ENCODE measurements at places on chromosomes 2 and 18.
A peak's percentile ranks its signal among the peaks of the same experiment; 100 is the strongest.

GRCh38 chr2:1910592-1911246 lies 166.4 kb upstream of the PXDN start:
- no peak for DNase-seq

DNA sequence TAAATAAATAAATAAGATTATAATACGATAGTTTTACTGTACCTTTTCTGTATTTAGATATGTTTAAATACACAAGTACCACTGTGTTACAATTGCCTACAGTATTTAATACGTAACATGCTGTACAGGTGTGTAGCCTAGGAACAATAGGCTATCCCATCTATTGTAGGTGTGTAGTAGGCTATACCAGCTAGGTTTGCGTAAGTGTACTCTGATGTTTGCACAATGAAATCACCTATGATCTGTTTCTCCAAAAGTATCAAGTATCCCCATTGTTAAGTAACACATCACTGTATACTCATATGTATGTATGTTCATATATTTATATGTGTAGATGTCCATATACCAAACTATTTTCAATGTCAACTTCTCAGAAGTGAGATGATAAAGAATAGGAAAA lies 118.2 kb upstream of the RND3 start:
- DNase-seq = no peak

- DNase-seq = no peak
Observed at GRCh38 chr2:20868377-20868776, 45.5 kb upstream of the LDAH start.

DNA sequence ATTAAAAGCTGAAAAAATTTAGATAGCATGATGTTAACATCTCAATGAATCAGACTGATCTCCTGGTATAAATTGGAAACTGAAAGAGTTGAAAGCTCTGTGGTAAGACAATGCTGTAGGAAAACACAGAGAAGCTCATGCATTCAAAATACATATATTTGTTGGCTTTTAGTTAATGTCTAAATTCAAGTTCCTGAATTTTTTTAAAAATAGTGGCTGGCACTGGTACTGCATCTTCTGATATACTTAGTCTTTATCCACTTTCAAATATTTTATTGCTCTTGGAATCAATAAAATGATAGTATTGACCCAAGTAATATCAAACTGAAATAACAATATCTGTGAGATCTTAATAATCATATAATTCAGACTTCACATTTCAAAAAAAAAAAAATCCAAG lies 151.4 kb upstream of the FIGN start:
- DNase-seq = no peak

DNA sequence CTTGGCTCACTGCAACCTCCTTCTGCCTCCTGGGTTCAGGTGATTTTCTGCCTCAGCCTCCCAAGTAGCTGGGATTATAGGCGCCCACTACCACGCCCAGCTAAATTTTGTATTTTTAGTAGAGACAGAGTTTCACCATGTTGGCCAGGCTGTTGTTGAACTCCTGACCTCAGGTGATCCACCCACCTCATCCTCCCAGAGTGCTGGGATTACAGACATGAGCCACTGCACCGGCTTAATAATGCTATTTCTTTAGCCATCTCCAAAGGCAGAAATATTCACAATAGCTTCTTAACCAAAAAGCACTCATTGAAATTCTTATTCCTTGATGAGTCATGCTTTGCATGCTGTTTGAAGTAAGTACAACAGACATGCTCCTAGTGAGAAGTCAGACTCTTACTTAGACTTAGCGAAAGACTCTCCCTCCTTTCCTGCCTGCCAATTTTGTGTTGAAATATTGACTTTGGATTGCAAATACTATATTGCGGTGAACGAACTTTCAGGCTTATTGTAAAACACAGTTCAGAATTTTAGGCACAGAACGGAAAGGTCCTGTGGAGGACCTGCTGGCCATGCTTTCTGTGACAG lies 4.4 kb downstream of the ACTR3 start:
- peak; percentile 77 for DNase-seq

- no peak for DNase-seq
Observed at GRCh38 chr2:212921061-212921460, 230.4 kb downstream of the IKZF2 start.

DNA sequence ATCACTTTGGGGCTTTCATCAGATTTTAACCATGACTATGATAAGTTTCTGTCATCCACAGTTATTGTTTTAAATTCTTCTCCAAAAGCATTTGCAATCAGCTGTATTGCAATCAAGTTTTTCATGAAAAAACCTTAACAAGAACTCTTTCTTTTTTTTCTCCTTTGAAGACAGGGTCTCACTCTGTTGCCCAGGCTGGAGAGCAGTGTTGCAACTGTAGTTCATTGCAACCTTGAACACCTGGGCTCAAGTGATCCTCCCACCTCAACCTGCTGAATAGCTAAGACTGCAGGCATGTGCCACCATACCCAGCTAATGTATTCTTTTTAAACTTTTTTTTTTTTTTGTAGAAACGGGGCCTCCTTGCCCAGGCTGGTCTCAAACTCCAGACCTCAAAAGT lies 45.5 kb upstream of the C2orf66 start:
- DNase-seq = no peak

- no peak for DNase-seq
Observed at GRCh38 chr2:167103028-167103756, 214.9 kb downstream of the XIRP2 start.

GRCh38 chr18:13036622-13037320 lies 45.6 kb downstream of the CEP192 start:
- no peak for DNase-seq

DNA sequence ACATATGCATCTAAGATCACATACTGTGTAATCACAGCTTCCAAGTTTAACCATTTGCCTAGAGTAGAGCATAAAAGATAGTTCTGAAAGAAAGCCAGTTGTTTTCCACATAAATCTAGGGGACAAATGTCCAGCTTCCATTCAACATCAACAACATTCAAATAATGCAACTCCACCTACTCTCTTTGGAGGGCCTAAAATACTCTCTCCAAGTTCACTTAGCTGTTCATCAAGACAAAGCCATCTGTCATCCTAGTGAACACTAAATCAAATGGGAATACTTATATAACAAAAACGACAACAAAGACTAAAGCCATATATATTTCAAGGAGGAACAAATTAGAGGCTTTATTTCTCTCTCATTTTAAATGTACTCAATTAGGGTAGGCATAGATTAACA lies 221.5 kb upstream of the CDH2 start:
- DNase-seq = no peak

DNA sequence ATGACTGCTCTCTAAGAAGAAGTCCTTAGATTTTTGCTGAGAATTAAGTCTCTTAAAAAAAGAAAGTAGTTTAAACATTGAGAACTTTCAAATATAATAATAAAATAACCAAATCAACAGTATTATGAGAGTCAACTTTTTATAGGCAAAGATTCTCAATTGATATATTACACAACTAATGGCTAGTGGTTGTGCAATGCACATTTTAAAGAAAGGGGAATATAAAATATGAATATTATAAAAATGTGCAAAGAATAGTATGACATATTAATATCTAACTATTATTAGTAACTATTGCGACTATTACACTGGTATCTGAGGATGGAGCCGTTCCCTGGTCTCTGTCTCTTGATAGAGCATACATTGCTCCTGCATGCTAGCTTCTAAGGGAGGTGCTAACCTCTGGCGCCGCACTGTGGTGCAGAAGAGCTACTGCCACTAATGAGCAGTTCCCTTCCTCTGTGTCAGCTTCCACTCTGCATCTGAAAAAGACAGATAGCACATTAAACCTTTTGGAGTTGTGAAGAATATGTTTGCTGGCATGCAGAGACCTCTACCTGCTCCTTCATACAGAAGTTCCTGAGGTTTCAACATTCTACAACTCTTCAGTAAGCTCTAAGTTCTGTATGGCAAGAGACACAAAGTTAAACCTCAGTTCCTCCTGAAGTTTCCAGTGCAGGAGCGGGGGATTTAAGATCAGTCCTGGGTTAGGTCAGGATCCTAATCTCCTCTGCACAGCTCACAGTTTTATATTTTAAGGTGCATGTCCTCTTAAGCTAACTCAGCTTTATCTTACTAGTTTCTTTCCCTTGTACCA lies 3.5 kb upstream of the SLC9A2 start:
- DNase-seq = peak; percentile 82

DNA sequence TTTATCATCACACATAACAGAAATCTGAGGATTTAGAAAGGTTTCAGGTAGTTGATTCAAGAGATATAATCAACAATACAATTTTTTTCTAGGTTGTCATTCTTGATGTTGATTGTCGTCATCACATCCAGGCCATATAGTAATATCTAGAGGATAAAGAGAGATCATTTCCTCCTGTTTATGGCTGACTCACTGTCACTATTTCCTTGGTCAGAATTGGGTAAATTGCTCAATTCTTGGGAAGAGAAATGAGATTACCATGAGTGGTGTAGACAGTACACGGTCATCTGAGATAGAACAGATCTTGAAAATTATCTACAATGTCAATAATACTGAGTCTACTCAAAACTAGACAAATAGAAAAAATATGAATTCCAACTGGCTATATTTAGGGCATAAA lies 78.8 kb downstream of the ZNF804A start:
- peak; percentile 15 for DNase-seq

DNA sequence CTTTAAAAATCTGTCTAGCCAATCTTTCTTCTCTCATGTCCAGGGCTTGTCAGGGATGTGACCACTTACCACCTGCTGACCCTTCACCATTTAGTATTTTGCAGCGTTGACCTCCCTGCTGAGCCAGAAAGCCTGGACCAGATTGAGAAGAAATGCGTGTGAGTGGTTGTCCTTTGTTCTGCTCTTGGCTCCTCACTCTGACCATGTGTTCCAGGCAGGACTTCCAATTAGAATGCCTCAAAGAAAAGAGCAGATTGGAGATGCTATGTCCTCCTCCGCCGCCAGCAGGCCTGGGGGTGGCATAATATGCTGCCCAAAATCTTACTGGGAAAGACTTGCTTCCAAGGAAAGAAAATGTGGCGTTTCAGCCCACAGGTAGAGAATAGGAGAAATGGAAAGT lies 894.1 kb downstream of the SLC4A3 start:
- no peak for DNase-seq

GRCh38 chr2:25127646-25128045 lies 40.7 kb downstream of the POMC start:
- no peak for DNase-seq

- DNase-seq = no peak
Observed at GRCh38 chr18:48788373-48788772, 162.4 kb downstream of the SMAD7 start.

DNA sequence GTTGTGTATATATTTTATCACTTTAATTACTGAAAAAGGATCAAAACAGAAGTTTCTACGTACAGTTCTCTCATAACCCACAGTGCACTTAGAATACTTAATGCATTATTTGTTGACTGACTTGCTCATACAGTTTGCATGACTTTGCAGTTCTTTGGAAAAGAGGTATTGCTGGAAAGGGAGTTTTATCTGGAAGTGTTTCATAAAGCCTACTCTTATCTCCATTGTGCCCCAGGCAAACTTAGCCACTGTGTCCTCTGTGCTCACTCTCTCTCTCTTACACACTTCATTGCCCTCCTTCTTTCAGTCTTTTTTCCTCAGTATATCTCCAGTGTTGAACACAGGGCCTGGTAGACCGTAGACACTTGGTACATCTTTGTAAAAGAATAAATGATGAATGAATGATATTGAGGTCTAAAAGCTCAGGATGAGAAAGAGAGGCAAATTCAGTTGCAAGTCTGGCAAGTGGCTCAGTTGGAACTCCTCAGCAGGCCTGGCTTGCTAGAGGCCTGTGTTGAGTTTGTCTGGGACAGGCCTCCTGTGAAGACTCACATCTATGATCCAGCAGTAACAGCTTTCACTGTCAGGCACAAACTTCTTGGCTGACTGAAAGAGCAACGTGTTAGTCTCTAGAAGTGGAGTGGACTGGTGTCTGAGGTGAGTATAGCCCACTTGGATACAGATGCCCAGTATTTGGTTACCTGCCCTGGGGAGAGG lies 56.1 kb downstream of the SETBP1 start:
- no peak for DNase-seq

- no peak for DNase-seq
Observed at GRCh38 chr18:58408665-58409064, 220.2 kb downstream of the ALPK2 start.

DNA sequence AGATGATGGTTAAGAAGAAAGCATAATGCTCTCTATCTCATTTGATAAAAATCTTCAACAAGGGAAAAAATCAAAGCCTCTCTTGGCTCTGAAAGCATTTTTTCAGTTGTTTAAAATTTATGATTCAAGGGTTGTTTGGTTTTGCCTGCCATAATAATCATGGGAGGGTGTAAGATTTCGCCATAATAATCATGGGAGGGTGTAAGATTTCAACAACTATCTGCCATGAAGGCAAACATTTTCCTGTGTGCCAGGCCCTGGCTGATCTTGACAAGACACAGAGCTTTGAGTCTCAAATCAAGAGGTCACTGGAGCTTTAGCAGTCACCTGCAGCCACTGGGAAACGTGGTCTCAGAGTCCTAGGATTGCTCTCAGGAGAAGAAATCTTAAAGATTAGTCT lies 175.1 kb upstream of the PIEZO2 start:
- DNase-seq = no peak

DNA sequence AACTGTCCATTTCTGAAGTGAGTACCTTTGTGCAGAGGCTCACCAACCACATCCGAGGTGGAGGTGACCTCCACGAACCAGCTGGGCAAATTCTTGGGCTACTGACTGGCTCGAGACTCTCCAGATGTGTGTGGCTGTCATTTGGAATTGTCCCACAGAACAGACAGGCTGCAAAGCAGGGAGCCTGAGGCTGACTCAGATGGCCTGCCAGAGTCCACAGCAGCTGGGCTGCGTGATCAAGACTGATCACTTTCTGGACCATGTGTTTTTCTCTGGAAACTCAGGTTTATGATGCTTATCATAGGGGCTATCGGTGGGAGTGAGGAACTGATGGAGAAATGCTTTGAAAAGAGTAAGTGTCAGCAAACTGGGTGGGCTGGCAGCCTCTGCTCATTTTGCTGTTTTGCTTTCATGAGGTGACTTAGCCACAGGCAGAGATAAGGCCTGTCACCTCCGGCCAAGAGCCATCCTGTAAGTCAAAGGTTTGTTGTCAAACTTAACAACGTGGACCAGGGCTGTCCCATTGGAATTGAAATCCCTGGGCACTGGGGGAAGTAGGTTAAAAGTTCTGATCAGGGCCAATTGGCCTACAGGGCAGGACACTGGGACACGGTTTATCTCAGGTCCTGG lies 120.4 kb downstream of the LIPG start:
- DNase-seq = no peak

- no peak for DNase-seq
Observed at GRCh38 chr2:38887902-38888554, 1.6 kb upstream of the ARHGEF33 start.

- DNase-seq = no peak
Observed at GRCh38 chr2:143571747-143572146, 442.5 kb downstream of the ARHGAP15 start.

GRCh38 chr2:138502255-138503086 lies 901 bp downstream of the SPOPL start:
- no peak for DNase-seq

GRCh38 chr2:71332435-71332796 lies 834 bp downstream of the ZNF638 start:
- peak; percentile 41 for DNase-seq

DNA sequence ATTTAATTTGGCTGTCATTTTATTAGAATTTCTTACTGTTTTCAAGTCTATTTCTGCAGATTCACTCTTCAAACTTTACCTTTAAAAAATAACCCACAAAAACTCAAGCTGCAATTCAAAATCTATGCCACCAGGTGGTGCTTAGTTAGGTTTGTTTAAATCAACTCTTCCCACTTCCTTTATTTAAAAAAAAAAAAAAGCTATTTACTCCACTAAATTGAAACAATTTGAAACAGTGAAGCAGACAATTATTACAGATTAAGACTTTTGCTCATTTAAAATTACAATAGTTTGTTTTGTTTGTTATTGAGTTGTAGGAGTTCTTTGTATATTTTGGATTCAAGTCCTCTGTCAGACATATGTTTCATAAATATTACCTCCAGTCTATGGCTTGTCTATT lies 300.0 kb downstream of the PDE11A start:
- DNase-seq = peak; percentile 71

All from inflammatory macrophage (primary cell).